ENCODE measurements at places on chromosomes 7 and 10.

DNA sequence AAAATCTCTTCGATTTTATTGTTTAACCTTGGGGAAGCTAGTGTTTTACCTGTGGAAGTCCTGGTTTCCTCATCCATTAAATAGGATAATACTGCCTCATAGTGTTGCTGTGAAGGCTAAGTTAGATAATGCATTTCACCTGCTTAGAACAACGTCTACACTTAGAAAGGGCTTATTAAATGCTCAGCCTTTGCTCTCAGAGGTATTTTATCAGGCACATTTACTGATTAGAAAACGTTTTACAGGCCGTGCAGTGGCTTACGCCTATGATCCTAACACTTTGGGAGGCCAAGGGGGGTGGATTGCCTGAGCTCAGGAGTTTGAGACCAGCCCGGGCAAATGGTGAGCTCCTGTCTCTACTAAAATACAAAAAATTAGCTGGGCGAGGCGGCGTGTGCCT, 144.4 kb downstream of the INSYN2A start:
- DNase-seq: no peak

DNA sequence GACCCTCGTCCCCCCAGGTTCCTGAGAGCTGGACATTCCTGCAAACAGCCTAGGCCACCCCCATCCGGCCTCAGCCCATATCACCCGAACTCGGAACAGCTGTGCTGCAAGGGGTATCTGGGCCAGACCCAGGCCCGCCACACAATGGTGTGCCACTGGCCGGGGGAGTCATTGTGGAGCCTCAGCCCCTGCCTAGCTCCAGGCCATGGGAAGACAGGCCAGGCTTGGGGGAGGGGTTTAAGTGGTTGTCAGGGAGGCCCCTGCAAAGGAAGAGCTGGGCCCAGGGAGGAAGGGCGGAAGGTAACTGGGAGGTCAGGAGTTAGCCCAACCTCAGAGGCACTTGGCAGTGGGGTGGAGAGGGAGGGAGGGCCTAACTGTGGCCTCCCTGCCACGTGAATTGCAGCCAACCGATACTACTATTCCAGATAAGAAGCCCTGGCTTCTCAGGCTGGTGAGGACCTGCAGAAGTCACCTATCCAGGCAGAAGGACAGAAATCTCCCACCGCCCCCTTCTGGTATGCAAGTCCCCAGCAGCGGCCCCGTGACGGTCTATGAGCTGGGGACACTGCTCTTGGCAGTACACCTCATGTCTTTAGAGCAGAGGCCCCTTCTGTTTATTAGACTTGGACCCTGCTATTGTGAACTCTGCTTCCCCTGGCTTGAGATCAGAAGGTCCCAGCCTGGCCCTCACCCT, 26.8 kb downstream of the VSIR start:
- no peak for DNase-seq

GRCh38 chr7:16420329-16420648, 1.0 kb downstream of the CRPPA start:
- no peak for DNase-seq

DNA sequence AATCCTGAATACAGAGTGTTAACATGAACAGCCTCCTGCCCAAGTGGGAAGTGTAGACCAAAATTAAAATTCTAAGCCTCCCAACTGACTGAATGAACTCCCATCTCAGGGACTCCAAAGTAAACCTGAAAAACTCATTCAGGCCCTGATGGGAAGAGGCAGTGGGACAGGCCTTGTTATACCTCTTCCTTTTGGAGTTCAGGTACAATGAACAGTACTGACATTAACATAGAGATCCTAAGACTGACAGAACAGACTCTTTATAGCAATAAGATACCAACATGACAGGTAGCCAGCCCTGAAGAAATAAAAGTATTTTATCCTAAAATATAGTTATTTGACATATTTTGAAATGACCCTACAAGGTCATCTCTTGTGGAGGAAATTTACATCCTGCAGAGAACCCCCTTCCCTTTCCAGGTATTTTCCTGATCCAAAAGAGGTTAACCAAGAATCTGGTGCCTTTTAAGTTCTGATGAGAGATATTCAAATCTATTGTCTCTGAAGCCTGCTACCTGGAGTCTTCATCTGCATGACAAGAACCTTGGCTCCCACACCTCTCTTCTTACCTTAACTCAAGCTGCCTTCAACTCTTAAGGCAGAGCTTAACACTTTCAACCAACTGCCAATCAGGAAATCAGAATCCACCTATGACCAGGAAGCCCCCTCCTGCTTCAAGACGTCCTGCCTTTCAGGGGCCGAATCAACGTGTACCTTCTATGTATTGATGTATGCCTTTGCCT, 103.3 kb upstream of the PFKP start:
- DNase-seq: no peak

DNA sequence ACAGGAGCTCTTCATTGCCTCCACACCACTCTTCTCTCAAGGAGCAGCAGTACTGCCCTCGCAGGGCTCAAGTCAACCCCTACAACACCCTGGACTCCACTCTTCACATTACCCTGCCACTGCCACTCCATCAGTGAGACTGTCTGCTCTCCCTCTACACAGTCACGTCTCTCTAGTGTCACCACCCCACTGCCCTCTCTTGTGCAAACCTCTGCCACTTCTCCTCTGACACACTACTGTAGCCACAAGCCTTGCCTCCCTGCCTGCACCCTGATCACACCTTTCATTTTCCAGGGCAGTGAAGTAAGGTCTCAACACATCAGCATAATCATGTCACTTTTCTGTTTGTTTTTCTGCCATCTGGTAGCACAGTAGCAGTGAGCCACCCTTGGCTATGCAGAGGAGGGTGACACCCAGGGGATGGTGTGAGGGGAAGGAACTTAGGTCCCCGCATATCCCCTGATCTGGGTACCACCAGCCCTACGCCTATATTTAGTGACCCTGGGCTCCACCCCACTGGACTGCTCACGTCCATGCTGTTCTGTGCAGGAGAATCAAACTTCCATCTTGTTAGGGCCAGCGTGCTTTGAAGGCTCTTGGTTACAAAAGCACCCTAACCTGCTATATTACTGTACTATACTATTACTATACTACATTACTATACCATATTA, 1.6 kb downstream of the C10orf143 start:
- DNase-seq: no peak

- DNase-seq: no peak
Measured at GRCh38 chr10:13684252-13684791, 97.6 kb downstream of the PRPF18 start.

DNA sequence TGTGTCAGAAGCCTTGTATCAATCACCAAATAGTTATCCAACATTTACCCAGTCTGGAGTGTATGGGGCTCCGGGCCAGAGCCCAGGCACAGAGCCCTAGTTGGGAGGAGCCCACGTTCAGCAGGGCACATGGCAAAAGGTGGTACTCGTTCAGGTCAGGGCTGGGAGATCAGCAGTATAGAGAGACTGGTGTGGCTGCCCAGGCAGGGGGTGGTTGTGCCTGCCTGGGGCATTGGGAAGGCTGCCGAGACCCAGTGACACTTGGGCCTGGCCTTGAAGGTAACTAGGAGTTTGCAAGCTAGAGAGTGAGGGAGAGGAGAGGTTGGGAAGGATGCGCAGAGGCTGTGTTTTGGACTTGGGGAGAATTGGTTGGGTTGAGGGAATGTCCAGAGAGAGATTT, 48.9 kb upstream of the IGFBP3 start:
- no peak for DNase-seq

DNA sequence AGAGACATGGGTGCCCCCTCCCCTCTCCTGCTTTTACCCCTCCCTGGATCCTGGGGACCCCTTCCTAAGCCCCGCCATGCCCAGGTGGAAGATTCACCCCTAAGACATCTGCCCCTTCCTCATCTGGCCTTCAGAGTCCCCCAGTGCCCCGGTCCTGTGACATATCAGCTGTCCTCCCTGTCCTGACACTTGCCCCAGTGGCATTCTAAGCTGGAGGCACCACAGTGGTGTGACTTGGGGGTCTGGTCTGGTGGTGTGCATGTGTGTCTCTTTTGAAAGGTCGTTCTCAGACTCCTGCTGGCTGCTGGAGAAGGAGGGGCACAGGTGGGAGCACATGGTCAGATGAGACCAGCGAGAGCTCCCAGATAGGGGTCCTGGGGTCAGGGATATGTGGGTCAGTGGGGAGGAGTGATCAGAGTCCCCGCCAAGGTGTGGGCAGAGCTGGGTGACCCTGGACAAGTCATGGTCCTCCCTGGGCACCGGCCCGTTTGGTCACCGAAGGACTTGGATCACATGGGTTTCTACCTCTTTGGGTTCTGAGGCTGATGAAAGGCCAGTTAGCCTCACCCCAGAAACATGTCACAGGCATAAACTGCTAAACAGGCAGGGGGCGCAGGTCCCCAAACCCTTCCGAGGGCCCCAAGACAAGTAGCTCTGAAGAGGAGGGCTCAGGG, 645 bp upstream of the TFR2 start:
- DNase-seq: no peak

GRCh38 chr10:1939016-1939415, 201.7 kb upstream of the ADARB2 start:
- DNase-seq: no peak

DNA sequence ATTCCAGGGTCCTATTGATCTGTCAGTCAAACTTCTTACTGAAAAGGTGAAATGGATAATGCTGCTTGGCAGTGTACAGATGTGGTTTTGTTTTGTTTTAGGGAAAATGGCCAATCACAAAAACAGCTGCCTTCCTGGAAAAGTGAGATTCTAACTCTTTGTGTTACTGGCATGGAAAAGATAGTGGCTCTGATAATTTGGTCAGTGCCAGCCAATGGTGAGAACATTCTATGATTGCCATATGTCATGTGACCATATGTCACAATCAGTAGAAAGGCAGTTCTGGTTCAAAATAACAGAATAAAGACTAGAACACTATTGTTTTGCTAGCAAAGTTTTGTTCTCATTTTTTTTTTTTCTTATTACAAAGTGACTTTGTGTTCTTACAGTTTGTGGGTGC, 139.2 kb upstream of the CCDC6 start:
- DNase-seq: no peak

- no peak for DNase-seq
Measured at GRCh38 chr10:116696919-116697318, 45.4 kb downstream of the HSPA12A start.

GRCh38 chr7:110623436-110623835, 467.5 kb upstream of the LRRN3 start:
- no peak for DNase-seq

GRCh38 chr7:139626817-139627216, 103.3 kb downstream of the CLEC2L start:
- DNase-seq: no peak

DNA sequence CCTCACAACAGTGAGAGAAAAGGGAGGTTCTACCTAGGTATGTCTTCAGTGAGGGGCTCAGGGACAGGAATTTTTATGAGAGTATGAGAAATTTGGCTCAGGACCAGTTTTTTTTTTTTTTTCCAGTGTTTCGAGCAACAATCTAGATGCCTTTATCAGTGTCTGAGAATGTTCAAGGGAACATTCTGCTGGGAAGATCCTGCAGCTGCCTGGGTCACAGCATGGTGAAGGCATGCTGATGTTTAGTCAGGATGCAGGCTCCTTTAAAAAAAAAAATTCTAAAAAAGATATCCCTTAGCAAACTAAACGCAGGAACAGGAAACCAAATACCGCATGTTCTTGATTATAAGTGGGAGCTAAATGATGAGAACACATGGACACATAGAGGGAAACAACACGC, 31.0 kb downstream of the SBDS start:
- DNase-seq: no peak

GRCh38 chr10:124210263-124210662, 116.9 kb upstream of the CHST15 start:
- DNase-seq: no peak

GRCh38 chr10:24235471-24235870, 26.5 kb downstream of the KIAA1217 start:
- no peak for DNase-seq

GRCh38 chr7:123415625-123416024, 118.8 kb downstream of the IQUB start:
- no peak for DNase-seq

All from NCI-H1105 treated with DMSO at 0.1 percent for 48 hours (cell line).